Natural killer cell treated with Interleukin-12 subunit alpha and Interleukin-12 subunit beta and Interleukin-15 and Interleukin-18, amount 100 ng/mL, for 72 hours (primary cell): ENCODE measurements at places on chromosomes 3 and 15. TPM values are rescaled to one million over a fixed set of nuclear protein-coding genes. Genes with fewer than 3 reads are reported as not detected.
A peak's percentile ranks its signal among the peaks of the same experiment; 100 is the strongest.

DNA sequence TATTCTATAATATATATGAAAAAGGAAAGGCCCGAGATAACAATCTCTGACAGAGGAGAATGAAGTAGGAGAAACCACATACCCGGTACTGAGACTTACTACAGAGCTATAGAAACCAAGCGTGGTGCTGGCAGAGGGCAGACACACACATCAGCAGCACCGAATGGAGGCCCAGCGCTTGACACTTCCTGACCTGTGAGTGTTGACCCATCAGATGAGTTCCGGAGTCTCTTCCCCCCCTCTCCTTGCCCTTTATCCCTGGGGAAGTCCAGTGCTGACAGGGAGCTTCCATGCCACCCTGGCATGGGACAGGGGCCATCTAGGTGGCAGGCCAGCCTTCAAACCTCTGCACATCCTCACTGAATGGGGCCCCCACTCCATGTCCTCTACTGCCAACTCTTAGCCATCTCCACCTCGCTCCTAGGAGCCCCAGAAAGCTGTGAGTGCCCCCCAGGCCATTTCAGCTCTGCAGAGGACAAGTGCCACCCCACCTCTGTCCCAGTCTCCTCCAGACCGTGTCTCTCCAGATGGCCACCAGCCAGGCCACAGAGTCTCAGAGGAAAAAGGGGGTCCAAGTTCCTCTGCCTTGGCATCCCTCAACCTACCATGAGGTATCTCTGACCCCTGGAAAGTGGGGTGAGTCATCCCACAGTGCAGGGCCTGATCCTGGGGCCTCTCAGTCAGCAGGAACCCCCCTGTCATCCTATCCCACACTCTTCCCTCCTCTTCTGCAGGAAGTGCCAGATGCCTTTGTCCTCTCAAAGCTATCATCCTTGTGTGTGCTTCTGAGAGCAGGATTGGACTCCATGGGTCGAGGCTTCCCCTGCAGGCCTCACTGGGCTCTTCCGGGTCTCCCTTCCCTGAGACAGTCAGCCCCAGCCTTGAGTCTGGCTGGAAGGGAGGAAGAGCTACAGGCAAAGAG, 116.5 kb upstream of the ALDH1A3 start:
- H3K4me3 ChIP-seq, result no peak overlapping the region
- peaks cover 18% of the 10 kb centered on the region for H3K27me3 ChIP-seq

Gene CD200
- 0.36 TPM for total RNA-seq

Gene STARD5
- total RNA-seq, result 7.8 TPM

GRCh38 chr3:71064956-71065763, 518.4 kb downstream of the FOXP1 start:
- H3K36me3 ChIP-seq, result no peaks in the 10 kb centered on the region
- no peak overlapping the region for H3K4me3 ChIP-seq
- H3K27ac ChIP-seq, result no peak overlapping the region
- H3K4me1 ChIP-seq, result peaks cover 56% of the 10 kb centered on the region
- DNase-seq, result peak; percentile 75

- H3K4me1 ChIP-seq, result peaks cover 5% of the 10 kb centered on the region
- no peak overlapping the region for H3K27ac ChIP-seq
- H3K27me3 ChIP-seq, result peaks cover 21% of the 10 kb centered on the region
- H3K4me3 ChIP-seq, result no peak overlapping the region
These were observed 149.1 kb downstream of the TJP1 start for GRCh38 chr15:29672923-29673809.

Gene GOLGA8R
- 53.4 TPM for total RNA-seq

Gene RLBP1
- 0.48 TPM for total RNA-seq

DNA sequence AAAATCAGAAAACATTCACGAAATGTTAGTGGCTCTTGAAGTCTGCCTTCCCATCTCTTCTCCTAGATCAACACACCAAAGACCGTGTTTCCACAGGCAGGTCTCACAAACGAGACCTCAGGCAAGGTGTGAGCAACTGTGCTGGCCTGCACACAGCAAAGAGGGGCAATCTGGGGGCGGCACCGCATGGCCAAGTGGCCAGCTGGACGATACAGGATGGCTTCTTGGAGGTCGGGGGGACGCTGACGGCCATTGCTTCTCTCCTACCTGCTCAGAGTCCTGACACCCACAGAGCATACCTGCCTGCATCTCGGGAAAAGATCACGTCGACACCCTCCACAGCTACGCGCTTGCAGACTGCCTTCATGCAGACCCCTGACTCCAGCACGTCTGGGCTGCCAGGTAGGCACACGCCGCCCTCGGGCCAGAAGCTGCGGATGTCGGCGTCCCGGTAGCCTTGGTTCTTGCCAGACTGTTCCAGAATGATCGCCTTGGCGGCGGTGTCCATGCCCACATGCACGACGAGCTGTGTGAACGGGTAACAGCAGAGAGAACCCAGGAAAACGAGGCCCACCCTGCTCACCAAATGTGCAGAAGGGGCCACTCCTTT, 38.4 kb downstream of the PGPEP1L start:
- no peak overlapping the region for H3K27ac ChIP-seq
- H3K27me3 ChIP-seq, result peaks cover 7% of the 10 kb centered on the region
- no peak overlapping the region for H3K4me3 ChIP-seq
- no peak for DNase-seq

GRCh38 chr3:160006282-160007163, 17.9 kb downstream of the IL12A start:
- no peaks in the 10 kb centered on the region for H3K36me3 ChIP-seq
- no peak overlapping the region for H3K4me3 ChIP-seq
- peaks cover 4% of the 10 kb centered on the region for H3K4me1 ChIP-seq
- no peak overlapping the region for H3K27ac ChIP-seq
- DNase-seq, result no peak
- H3K27me3 ChIP-seq, result no peaks in the 10 kb centered on the region

Gene CSPG4
- not detected for total RNA-seq

Gene REC114
- not detected for total RNA-seq

DNA sequence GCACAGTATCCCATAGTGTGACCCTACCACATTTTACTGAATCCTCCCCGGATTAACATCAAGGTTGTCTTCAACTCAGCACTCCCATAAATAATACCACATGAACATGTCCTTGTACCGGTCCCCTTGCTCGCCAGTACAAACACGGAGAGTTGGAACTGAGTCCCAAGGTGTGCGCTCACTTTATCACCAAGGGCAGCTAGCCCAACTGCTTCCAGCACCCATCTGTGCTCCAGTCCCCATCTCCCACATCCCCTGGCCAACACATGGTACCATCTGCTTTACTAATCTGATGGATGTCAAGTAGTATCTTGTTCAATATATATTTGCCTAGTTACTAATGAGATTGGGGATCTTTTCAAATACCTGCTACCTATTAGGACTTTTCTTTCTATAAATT, 64.7 kb downstream of the ISG20 start:
- H3K4me3 ChIP-seq, result no peak overlapping the region
- no peaks in the 10 kb centered on the region for H3K36me3 ChIP-seq
- no peak overlapping the region for H3K27ac ChIP-seq
